ENCODE measurements at places on chromosomes 16 and 17.

- DNase-seq: no peak
Observed at GRCh38 chr16:56898847-56899246, 33.1 kb upstream of the HERPUD1 start.

GRCh38 chr17:30599428-30600059, 122.3 kb downstream of the GOSR1 start:
- no peak for DNase-seq

- DNase-seq: no peak
Observed at GRCh38 chr17:48868916-48869500, 23.6 kb upstream of the ATP5MC1 start.

DNA sequence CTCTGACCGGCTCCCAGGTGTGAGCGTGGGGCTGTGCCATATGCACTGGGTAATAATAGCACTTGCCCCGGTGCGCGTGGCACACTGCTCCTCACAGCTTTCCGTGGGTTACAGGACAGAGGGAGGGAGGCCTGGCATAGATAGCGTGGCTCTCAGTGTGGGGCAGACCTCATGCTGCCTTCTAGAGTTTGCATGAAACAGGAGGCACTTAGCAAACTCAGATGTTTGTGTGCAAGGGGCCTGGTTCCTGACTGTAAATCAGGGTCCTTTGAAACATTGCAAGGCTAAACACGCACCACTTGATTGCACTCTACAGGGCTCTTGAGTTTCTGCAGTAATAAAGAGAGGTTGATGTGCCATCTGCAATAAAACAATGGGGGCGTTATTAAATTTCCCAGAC, 101.7 kb downstream of the RPTOR start:
- DNase-seq: no peak

DNA sequence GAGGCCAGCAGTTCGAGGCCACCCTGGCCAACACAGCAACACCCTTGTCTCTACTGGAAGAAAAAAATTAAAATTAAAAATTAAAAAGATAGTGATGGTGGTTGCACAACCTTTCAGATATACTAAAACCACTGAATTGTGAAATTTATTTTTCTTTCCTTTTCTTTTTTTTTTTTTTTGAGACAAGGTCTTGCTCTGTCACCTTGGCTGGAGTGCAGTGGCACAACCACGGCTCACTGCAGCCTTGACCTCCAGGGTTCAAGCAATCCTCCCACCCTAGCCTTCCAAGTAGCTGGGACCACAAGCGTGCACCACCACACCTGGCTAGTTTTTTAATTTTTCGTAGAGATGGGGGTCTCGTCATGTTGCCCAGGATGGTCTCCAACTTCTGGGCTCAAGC, 254.4 kb downstream of the SLC39A11 start:
- no peak for DNase-seq
